Stimulated activated CD4-positive, alpha-beta T cell treated with anti-CD3 and anti-CD28 coated beads, Interleukin-1b, Interleukin-23, amount 100 ng/mL, for 48 hours (primary cell): ENCODE measurements at places on chromosomes 16 and 17.

GRCh38 chr16:35210681-35211433 lies 1751.4 kb downstream of the TP53TG3F start:
- no peak for DNase-seq

DNA sequence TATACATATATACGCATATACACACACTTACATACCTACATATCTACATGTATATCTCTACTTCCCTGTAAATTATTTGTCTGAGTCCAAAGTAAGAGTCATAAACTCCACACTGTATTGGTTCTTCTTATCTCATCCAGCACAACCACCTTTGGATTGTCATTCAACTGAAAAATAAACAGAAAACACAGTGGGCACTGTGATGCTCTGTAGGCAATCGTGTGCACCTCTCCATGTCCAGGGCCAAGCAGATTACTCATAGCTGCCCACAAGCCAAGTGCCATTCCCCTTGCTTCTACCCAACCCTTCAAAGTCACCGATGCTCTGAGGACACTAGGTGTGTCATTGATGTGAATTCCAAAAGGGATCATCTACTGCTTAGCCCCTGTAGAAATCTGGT lies 12.9 kb upstream of the TEKT3 start:
- DNase-seq = no peak

DNA sequence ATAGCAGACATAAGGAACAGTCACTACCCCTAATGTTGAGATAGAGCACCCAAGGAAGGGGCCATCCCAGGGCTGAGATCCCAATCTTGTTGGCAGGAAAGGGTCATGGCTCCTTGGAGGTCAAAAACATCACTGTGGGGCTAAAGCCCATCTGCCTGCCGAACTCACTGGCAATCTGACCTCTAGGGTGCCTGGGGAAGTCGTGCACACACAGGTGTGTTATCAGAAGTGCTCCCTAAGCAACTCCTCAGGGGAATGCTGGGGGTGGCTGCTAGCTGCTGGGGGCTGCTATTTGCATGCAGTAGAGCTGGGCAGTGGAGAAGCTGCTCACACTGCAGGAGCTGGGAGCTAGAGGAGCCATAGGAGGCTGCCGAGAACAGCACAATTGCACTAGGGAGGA lies 47.5 kb upstream of the PHOSPHO1 start:
- no peak for DNase-seq

DNA sequence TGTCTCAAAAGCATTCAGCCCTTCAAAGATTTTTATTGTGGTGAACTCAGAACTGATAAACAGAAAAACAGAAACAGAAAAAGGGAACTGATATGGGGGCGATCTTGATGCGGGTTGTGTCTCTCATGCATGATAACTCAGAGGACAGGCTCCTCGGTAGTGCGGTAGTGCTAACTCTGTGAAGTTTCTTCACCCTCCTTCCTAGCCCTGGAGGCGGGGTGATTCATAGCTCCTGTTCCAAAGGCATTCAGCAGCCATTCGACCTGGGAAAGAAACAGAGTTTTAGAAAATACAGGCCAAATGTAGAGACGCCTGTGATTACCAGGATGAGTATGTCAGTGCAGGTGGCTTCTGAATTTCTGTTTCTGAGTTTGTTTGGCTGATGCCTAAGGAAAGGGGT lies 5.5 kb upstream of the MAF start:
- peak; percentile 31 for DNase-seq

- DNase-seq = no peak
Observed at GRCh38 chr16:83914091-83914710, 15.3 kb downstream of the MLYCD start.

- no peak for DNase-seq
Observed at GRCh38 chr16:10558746-10559641, 21.4 kb downstream of the EMP2 start.

GRCh38 chr16:79640513-79641360 lies 40.2 kb upstream of the MAF start:
- no peak for DNase-seq

DNA sequence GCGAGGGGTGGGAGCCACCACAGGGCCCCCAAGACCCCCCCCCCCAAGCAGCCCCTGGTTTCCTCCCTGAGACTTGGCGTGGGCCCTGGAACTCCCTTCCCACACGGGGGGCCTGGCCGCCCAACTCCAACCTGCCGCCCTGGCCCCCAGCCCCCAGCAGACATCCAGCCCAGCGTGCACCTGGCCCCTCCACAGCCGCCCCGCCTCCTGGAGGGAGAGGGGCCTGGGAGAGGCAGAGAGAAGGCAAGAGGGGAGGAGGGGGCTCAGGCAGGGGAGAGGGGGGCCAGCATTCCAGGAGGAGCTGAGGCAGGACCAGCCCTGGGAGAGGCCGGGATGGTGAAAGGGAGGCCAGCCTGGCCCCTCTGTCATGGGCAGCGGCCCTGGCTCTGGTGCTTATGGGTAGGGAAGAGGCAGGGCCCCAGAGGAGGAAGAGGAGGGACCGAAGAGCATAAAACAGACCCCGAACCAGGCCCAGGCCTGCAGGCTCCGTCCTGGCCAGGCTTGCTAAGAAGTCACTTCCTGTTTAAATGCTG lies 16.7 kb downstream of the IL34 start:
- no peak for DNase-seq

- DNase-seq = no peak
Observed at GRCh38 chr16:64962786-64963185, 159.1 kb downstream of the CDH11 start.

DNA sequence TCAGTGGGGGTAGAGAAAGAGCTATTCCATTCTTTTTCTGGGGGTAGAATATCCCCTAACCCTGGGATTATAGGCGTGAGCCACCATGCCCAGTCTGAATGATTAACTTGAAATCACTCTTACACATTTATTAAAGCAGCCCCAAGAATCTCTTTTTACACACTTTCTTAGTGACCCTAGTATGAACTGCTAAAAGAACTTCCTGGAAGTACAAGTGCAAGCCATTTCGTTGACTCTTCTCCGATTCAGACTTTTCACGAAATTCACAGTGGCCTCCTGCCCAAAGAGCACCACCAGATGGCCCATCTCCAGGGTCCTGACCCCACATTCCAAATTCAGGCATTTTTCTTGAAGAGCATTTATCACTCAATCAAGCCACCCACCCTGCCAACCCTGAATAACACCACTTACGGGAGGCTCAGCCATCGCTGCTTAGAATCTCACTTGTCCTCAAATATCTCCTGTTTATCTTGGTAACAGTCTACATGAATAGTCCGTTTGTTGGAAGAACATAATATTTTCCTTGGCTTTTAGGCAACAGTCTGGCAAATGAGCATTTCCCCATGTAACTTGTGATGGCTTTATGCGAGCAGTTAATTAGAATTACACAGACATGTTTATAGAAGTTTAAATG lies 28.0 kb downstream of the ZNF423 start:
- DNase-seq = no peak

- DNase-seq = no peak
Observed at GRCh38 chr17:7707446-7707845, 2.4 kb downstream of the EFNB3 start.

DNA sequence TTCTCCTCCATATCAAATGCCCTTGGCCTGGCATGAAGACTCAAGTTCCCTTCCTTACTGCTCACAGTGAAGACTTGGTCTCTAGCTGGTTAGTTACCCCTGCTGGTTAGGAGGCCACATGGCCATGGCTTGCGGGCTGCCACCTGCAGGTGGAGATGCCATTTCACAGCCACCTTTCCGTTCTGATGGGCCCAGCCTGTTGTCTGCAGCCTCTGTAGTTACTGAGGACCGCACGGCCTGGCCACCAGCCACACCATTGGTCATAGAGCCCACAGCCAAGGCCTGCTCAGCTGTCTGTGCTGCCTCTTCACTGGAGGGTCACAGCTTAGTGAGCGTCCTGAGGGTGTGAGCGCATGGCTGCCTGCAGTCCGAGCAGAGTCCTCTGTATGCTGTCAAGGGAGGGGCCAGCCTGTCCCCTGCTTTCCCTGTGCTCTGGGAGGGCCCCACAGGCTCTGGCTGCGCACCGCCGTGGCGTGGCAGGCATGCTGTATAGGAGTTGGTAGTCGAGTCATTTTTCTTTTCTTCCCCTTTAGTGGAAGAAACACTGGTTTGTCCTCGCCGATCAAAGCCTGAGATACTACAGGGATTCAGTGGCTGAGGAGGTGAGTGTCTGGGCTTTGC lies 59.2 kb downstream of the PLD6 start:
- DNase-seq = peak; percentile 32

- DNase-seq = no peak
Observed at GRCh38 chr17:8087075-8087951, at the start of gene ALOX12B. Gene ALOX12B (minus strand): TSS chr17:8087716. CDS start chr17:8087442, 274 bp downstream.

- peak; percentile 22 for DNase-seq
Observed at GRCh38 chr17:39026980-39027451, 59.8 kb upstream of the FBXO47 start.

DNA sequence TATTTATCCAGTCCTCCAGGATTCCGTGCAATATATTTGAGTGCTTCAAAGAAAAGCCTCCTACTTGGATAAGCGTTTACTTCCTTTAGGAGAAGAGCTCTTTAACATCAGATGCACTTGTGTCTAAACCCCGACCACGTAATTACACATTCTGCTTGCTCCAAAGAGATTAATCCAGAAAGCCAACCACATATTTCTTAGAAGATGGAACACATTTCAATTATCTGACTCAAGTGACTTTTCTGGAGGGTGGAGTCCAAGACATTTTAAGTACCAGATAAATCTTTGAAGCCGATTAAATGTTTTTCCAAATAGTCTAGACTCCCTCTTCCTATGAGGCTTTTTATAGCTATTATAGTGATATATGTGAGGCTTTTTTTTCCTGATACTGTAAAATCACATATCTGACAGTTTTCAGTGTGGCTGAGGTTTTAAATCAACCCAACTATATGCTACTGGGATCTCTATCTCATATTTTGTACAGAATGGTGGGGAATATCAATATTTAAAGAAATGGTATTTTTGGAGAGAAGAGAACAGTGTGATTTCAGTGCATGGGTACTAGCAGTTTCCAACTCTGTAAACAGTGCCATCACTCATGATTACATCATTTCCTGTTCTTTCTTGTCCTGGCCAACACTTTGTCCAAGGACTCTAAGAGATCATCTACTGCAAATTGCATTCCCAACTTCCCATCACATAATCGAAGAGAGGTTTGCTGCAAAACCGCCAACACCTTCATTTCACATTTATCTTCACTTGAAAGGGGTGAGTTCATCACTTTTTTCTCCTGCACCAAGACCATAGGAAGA lies 192.4 kb upstream of the HSBP1 start:
- DNase-seq = no peak

DNA sequence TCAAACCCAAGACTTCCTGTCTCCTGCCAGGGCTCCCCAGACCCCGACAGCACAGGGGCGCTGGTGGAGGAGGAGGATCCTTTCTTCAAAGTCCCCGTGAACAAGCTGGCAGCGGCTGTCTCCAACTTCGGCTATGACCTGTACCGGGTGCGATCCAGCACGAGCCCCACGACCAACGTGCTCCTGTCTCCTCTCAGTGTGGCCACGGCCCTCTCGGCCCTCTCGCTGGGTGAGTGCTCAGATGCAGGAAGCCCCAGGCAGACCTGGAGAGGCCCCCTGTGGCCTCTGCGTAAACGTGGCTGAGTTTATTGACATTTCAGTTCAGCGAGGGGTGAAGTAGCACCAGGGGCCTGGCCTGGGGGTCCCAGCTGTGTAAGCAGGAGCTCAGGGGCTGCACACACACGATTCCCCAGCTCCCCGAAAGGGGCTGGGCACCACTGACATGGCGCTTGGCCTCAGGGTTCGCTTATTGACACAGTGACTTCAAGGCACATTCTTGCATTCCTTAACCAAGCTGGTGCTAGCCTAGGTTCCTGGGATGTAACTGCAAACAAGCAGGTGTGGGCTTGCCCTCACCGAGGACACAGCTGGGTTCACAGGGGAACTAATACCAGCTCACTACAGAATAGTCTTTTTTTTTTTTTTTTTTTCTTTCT lies 8.1 kb downstream of the SERPINF1 start:
- DNase-seq = no peak

DNA sequence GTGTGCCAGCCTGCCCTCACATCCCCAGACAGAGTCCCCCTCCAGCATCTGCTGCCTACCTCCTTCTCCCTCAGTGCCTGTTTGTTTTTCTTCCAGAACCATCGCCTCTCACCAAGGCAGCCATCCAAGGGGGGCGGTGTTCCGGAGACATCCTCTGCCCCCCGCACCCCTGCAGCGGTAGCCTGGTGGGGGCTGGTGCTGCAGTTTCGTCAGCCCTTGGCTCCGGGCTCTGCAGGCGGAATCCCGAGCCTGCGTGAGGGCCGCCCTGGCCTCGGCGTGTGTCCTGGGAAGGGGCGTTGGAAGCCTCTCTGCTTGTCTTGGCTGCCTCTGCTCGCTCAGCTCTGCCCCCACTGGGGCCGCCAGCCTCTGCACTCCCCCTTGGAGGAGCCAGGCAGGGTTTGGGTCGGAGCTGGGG lies 126.0 kb upstream of the CIBAR2 start:
- no peak for DNase-seq

- DNase-seq = no peak
Observed at GRCh38 chr16:85347213-85347591, 234.9 kb upstream of the CIBAR2 start.

- DNase-seq = no peak
Observed at GRCh38 chr17:28968914-28969295, 17.6 kb upstream of the PHF12 start.

DNA sequence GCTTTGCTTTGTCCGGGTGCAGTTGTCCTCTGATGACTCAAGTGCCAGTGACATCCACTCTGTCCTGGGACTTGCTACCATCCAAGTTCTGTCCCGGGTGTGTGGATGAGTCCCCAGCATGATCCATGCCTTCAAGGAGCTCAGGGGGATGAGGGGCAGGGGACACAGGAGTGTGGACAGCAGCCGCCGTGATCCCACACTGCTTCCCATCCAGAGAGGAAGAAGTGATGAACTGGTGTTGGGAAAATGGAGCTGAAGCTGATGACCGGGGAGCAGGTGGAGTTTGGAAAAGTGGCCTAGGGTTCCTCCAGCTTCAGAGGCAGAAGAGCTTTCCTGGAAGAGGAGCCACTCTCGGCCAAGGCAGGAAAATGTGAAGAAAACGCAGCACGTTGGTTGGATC lies 249.6 kb upstream of the TNRC6C start:
- DNase-seq = no peak

DNA sequence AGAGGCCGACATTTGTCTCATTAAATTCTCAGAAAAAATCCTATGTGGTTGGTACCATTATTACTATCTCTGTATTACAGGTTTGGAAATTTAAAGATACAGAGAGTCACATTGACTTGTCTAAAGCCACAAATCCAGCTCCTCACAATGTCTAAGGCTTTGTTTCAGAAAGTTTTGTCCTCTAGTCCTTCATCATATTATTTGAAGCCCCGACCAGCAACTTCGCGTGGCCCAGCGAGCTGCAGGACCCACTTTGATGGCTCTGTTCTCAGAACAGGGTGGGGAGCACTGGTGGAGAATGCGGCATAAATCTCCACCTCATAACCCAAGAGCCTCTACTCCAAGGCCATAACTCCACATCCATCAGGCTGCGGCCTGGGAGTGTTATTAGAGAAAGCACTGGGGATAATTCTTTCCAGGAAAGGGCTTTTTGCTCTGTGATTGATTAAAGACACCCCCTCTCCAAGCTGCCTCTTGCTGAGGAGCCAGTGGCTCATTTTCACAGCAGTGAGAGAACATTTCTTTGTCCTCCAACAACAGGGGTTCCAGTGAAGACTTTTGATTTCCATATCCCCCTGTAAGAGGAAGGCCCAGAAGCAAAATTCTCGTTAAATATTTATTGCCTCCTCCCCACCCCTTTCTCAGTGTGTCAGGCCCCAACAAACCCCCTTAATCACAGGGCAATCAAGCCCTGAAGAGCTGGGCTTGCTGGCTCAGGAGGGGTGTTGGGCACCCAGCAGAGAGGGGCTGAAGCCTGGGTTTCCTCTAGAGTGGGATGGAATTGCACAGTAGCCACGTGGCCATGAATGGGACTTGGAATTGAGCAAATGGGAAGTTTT lies 113.7 kb upstream of the CDH11 start:
- DNase-seq = no peak

GRCh38 chr17:20266806-20267458 lies 200.4 kb downstream of the LGALS9B start:
- DNase-seq = no peak

- DNase-seq = no peak
Observed at GRCh38 chr16:27725236-27726000, 175.5 kb downstream of the KATNIP start.
